ENCODE measurements at places on chromosomes 12 and 14. TPM values are rescaled to one million over a fixed set of nuclear protein-coding genes. Genes with fewer than 3 reads are reported as not detected.

The MANSC4 gene
- not detected for total RNA-seq

The CPNE6 gene
- total RNA-seq: not detected

DNA sequence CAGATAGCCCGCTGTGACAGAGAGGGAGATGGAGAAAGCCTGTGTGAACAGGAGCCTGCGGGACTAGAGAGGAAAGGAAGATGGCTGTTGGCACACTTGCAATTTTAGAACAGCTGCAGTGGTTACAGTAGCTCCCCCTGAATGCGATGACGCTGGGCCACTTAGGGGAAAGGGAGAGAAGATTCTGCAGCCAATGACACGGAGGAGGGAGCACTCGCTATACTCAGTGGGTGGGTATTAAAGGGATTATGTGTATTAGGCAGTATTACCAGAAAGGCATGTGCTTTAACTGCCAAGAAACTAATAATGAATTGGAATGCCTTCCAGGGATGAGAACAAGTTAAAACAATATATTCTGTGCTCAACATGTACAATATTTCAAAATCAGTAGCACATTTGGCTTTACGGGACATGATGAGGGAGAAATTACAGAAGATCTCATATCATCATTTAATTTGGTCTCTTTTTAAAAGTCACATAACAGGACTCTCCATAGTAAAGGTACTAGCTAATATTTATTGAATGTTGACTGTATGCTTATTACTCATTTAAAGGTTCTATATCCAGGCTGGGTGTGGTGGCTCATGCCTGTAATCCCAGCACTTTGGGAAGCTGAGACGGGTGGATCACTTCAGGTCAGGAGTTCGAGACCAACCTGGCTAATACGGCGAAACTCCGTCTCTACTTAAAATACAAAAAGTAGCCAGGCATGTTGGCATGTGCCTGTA lies 35.9 kb upstream of the FOS start:
- no peak overlapping the region for H3K27ac ChIP-seq
- peaks cover 25% of the 10 kb centered on the region for H3K4me1 ChIP-seq
- peak; percentile 28 for DNase-seq

DNA sequence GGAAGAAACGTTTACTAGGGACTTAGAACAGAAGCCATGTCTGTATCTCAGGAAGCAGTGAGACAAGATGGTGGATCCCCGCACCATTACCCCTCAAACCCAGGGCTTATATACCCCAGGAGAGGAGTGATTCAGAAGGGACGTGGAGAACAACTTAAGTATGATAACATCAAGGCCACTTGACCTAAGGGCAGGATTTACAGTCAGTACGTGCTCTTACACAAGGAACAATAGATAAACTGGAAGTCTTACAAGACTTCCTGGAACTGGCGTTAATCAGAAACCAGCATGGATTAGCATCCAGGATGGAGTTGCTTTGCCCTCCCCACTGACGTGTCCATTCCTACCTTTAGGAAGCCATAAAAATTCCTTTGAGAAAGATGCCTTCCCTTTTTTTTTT lies 8.6 kb upstream of the ETFBKMT start:
- no peak overlapping the region for H3K4me3 ChIP-seq
- no peak for DNase-seq
- peak overlapping the region; percentile 19 for H3K27ac ChIP-seq
- H3K4me1 ChIP-seq: peaks cover 17% of the 10 kb centered on the region
- no peaks in the 10 kb centered on the region for H3K36me3 ChIP-seq
- H3K27me3 ChIP-seq: no peaks in the 10 kb centered on the region

DNA sequence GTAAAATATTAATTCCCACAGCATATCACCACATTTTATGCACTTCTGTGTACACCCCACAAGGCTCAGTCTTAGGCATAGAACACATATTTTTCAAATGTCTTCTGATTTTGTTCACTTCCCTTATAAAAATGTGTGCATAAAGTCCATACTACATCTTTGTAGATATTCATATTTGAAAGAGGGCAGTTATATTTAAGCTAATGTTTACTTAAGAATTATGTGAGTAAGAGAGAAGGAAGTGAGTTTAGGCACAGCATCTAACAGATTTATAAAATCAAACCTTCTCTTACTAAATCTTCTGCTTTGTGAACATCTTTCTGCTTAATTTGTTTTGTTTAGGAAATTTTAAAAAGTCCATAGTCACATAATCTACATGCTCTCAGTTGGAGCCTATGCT lies 648.1 kb downstream of the FSCB start:
- no peak overlapping the region for H3K27ac ChIP-seq
- no peaks in the 10 kb centered on the region for H3K36me3 ChIP-seq
- no peak for DNase-seq
- H3K4me1 ChIP-seq: no peaks in the 10 kb centered on the region
- no peak overlapping the region for H3K4me3 ChIP-seq

DNA sequence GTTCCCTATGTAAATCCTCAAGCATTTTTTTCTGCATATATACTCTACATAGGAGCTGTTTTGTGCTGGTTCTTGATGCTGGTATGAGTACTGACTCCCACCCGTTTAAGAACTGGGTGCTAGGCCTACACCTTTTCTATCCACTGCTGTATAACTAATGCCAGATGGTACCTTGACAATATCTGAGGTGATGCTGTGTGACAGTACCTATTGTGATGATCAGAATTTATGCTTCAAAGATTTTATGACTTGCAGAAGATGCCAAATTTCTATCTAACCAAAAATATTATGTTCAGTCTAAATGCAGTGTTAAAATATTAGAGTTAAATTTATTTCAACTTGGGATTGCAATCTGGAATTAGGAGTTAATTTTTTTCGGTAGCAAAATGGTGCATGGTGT lies 272.3 kb upstream of the NOVA1 start:
- no peak overlapping the region for H3K27ac ChIP-seq
- no peaks in the 10 kb centered on the region for H3K4me1 ChIP-seq
- no peak overlapping the region for H3K4me3 ChIP-seq
- no peaks in the 10 kb centered on the region for H3K36me3 ChIP-seq
- DNase-seq: no peak

GRCh38 chr12:95319694-95320331 lies 102.2 kb downstream of the VEZT start:
- H3K4me1 ChIP-seq: peaks cover 3% of the 10 kb centered on the region
- no peak for DNase-seq
- H3K27me3 ChIP-seq: no peaks in the 10 kb centered on the region
- H3K4me3 ChIP-seq: no peak overlapping the region
- H3K27ac ChIP-seq: no peak overlapping the region

Data from left ventricle myocardium inferior (tissue), 1 donor.